ENCODE measurements at places on chromosomes 12 and 14.

DNA sequence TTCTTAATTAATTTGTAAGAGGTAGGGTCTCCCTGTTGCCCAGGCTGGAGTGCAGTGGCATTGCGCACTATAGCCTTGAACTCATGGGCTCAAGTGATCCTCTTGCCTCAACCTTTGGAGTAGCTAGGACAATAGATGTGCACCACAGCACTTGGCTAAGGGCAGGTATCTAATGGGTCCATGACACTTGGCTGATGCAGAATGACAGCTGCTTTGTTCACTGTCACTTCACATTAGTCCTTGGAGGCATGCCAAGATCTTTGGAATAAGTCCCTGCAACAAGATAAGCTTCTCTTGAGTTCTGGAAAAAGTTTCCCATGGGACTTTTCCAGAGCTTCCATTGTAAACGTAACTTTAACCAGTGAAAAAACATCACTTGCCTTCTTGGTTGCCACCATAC lies 23.4 kb downstream of the COQ6 start:
- no peak for ATAC-seq

DNA sequence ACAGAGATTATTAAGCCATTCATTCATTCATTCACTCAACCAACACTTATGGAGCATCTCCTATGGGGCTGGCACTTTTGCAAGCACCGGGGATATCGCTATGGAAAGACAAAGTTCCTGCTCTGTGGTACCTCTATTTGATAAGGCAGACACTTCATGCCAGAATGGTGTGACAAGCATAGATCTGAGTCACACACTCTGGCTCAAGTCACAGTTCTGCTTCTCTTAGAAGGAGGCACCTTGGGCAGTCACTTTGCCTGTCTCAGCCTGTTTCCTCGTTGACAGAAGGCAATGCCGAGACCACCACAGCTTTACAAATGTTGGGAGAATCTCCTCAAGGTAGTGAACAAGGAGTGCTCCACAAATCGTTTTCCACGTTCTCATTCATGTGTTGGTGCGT lies 205.2 kb downstream of the SLC41A2 start:
- no peak for ATAC-seq

GRCh38 chr12:64611341-64612284 lies 1.3 kb downstream of the RASSF3 start:
- no peak for ATAC-seq

GRCh38 chr12:15322164-15323061 lies at the start of gene PTPRO:
Gene PTPRO (plus strand): TSS chr12:15322508.
- peak; percentile 29 for ATAC-seq

DNA sequence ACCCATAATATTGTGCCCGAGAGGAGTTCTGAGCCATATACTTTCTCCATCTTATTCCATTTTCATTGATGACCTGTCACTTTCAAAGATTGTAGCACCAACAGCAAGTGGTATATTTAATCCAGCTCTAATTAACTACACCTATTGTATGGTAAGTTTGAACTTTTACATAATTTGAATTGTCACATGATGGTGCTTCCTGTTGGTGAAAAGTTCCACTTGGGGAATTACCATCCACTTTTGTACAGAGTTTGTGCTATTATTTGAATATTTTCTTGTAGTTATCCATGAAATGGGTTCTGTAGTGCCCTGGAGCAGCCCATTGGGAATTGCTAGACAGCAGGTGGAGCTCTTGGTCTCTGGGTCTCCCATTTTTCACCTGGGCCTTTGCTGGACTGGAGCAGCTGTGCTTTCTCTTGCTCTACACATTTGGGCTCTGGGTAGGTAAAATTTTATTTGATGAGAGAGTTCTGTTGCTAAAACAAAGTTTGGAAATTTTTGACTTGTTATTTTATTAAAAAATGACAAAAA lies 3.0 kb downstream of the SMCO3 start:
- no peak for ATAC-seq

DNA sequence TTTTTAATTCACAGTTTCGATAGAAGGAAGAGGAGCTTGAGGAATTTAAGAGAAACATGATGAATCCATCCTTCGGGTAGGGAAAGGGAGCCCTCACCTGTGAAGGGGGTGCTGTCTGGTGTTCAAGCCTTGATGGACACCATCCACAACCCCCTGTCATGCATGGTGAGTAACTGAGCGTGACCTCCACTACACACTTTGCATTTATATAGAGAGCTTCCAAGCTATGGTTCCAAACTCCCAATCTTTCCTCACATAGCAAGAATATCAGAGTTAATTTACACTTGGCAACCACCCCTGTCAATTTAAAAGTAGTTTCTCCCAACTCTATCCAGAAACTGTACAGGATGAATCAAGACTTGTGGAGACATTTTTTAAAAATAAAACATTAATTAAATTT lies 13.1 kb upstream of the NID2 start:
- ATAC-seq, result no peak

- no peak for ATAC-seq
Observed at GRCh38 chr12:16458521-16459078, 111.2 kb downstream of the MGST1 start.

GRCh38 chr12:92566448-92567019 lies 136.3 kb upstream of the PLEKHG7 start:
- ATAC-seq, result no peak

- ATAC-seq, result no peak
Observed at GRCh38 chr12:93279565-93280412, 97.9 kb upstream of the NUDT4 start.

- no peak for ATAC-seq
Observed at GRCh38 chr12:19171731-19172130, 42.2 kb downstream of the PLEKHA5 start.

DNA sequence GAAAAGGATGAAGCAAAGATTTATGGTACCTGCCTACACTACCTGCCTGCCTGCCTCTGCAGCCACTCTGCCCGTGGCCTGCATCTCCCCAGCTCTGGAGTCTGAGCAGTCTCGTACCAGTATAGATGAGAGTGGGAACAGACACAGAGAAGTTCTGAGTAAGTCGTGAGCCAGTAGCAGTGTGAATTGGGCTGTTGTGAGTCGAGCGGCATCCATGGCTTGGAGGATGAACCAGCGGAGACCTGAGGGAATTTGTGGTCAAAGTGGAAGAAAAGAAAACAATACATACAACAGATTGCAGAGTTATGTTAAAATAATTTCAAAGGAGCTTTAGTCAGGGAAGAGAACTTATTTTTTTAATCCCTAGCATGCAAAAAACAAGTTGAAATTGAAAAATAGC lies 25.3 kb downstream of the C2CD5 start:
- ATAC-seq, result no peak

DNA sequence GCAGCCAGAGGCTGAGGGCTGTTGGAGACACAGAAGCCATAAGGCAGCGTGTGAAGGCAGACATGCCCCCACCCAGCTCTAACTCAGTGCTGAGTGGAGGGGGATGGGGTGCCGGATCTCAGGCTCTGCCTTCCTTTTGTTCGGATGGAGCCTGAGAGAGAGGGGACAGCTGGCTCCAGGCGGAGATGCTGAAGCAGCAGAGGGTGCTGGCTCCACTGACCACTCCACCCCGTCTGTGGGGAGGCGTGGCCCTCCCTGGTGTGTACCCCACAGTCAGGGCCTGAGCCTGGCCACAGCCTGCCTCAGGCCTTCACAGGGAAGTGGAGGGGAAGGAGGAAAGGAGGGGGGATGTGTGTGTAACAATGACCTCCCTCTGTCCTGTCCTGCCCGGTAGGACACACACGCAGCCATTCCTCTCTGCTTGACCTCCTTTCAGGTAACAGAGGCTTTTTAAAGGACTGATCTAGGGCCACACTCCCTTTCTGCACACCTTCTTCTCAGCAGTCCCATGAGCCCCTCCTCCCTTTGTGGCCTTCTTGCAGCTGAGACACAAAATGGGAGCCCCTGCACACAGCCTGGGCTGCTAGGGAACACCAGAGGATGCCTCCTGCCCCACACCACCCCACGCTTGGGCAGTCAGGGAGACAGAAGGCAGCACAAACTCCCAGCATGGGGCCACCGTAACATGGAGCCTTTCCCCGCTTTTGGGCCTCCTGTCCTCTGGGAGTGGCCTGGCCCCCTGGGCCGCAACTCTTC lies 9.6 kb upstream of the ENDOU start:
- ATAC-seq, result no peak

GRCh38 chr12:103557628-103558010 lies 29.5 kb upstream of the STAB2 start:
- no peak for ATAC-seq

- ATAC-seq, result peak; percentile 72
Observed at GRCh38 chr12:3034067-3034750, 43.0 kb upstream of the TSPAN9 start.

DNA sequence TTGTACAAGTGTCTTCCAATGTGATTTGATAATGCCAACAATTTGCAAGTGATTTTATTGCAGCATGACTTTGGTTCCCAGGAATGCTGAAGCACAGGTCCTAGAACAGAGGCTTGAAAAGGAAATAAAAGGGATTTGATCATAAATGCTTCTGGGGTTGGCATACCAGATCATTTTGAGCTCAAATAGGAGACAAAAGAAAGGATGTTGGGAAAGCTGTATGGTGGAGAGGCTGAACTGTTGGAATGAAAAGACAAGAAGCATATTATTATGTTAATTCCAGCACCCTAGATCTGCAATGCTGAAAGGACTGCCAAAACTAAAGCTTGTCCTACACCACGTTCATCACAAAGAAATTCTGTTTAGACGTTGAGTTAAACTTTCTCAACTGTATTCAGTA lies 143.1 kb downstream of the BICD1 start:
- no peak for ATAC-seq

DNA sequence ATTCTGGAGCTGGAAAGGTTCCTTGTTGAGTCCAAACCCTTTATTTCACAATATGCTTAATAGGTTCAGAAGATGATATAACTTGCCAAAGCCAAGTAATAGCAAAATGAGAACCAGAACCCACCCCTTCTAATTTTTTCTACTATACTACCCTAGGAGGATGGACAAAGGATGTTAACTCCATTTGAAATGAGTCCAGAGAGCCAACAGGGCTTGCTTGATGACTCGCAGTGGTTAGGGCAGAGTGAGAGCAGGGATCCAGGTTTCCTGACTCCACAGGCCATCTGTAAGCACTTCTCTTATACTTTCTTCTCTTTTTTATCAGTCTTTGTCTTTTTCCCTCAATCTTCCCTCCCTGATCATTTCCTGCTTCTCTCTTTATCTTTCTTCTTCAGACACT lies 668.1 kb downstream of the MED13L start:
- ATAC-seq, result no peak

GRCh38 chr14:91277546-91278382 lies 33.3 kb upstream of the GPR68 start:
- ATAC-seq, result peak; percentile 71

GRCh38 chr14:92937051-92937937 lies 14.3 kb downstream of the CHGA start:
- ATAC-seq, result peak; percentile 85

GRCh38 chr12:52027085-52027843 lies 20.5 kb downstream of the TAMALIN start:
- no peak for ATAC-seq

- ATAC-seq, result no peak
Observed at GRCh38 chr12:20424841-20425240, 56.5 kb downstream of the PDE3A start.

DNA sequence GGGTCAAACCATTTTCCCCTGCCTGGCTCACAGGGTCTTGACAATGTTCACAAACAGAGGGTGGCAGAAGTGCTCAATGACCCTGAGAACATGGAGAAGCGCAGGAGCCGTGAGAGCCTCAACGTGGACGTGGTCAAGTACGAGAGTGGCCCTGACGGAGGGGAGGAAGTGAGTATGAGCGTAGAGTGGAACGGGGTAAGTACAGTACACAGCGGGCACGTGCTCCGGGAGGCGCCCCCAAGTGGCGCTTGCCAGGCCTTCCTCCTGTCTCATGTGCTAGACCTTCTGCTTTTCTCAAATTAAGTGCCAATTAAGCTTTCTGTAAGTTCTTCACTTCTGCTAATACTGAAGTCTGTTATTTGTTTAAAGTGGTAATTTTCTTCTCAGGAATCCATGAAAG lies 35.9 kb downstream of the XRCC3 start:
- peak; percentile 53 for ATAC-seq

DNA sequence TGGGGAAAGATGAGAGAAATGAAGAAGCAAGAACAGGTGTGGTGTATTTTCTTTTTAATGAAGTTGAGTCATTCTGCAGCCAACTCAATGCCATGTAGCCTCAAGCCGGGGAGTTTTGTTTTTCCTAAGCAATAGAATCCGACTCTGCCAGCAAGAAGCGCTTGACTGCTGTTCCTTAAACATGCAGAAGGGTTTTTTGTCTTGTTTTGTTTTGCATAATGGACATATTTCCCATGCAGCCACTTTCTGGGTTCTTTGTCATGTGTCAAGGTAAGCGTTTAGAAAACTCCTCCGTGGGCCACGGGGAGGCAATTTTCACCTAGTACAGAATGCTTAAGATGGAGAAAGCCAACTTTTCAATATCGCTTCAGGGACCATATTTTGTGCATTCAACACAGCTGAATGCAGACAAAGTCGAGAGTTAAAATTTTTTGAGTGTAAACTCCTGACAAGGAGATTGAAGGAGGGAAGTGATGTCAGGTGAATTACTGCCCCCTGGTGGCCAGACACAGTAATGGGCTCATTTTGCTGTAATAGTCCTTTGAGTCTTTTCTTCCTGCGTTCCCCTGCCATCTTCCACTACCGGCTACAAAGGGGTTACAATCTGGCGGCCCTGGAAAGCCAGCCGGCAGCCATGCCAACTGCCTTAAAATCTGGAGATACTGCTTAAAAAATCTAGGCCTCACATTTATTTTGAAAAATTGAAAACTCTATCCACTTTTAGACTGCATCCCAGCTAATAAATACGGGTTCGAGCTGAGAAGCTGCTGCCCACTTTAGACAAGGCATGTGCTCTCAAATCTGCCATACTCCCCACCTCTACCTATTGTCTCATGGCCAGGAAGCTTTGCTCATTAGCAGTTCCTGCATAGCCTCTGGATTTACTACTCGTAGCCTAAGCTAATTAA lies 3.2 kb upstream of the FICD start:
- no peak for ATAC-seq

- ATAC-seq, result no peak
Observed at GRCh38 chr14:36442824-36443241, 77.2 kb downstream of the NKX2-1 start.

- ATAC-seq, result no peak
Observed at GRCh38 chr12:6464531-6464930, 5.9 kb downstream of the VAMP1 start.

GRCh38 chr14:72612041-72612440 lies 281.9 kb downstream of the DPF3 start:
- ATAC-seq, result no peak

GRCh38 chr12:11697131-11697530 lies 47.7 kb downstream of the ETV6 start:
- ATAC-seq, result no peak

- peak; percentile 90 for ATAC-seq
Observed at GRCh38 chr14:50520947-50521815, 11.2 kb downstream of the MAP4K5 start.

GRCh38 chr12:116065606-116066005 lies 211.9 kb downstream of the MED13L start:
- ATAC-seq, result no peak

DNA sequence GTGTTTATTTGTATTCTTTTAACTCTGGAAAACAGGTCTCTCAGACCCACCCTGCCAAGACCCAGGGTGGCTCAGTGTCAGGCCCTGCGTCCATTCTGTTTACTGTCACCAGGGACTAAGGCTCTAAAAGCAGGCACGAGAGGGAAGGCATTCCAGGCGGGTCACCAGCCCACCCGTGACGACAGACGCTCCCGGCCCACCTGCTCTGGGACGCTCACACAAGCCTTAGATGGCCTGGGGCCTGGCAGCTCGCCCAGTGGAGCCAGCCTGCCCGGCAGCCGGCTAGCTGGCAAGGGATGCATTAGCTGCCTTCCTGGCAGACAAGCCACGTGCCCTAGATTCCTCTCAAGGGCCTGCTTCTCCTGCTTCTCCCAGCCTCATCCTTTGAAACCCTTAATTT lies 9.2 kb upstream of the NUAK1 start:
- ATAC-seq, result no peak

- no peak for ATAC-seq
Observed at GRCh38 chr12:31620311-31620710, 29.4 kb upstream of the DENND5B start.

Data from esophagus mucosa (tissue), 1 donor.